NCI-H526 (cell line): ENCODE measurements at places on chromosomes 16 and 17.

DNA sequence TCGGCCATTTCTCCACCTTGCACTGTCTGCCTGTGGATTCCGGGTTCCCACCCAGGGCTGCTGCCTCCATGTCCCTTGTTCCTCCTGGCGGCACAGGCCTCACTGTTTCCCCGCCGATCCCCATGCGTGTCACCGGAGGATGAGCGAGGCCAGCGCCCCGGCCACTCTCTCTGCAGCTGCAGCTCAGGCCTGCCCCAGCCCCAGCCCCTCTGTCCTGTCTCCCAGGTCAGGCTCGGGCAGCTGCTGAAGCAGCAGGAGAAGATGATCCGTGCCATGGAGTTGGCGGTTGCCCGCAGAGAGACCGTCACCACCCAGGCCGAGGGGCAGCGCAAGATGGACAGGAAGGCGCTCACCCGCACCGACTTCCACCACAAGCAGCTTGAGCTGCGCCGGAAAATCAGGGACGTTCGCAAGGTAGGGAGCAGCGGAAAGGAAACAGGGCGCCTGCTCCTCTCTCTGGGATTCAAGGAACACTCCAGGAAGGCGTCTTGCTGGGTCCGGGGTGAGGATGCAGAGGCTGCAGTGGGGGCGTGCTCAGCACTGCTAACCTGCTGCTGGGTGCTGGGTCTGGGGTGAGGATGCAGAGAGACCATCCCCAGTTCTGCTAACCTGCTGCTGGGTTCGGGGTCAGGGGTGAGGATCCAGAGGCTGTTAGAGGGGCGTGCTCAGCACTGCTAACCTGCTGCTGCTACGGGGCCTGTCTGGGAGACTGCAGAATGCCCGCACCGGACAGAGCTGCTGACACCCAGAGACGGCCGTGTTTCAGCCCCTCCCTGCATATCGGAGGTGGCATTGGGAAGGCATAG, 6.1 kb upstream of the GAA start:
- DNase-seq, result no peak

DNA sequence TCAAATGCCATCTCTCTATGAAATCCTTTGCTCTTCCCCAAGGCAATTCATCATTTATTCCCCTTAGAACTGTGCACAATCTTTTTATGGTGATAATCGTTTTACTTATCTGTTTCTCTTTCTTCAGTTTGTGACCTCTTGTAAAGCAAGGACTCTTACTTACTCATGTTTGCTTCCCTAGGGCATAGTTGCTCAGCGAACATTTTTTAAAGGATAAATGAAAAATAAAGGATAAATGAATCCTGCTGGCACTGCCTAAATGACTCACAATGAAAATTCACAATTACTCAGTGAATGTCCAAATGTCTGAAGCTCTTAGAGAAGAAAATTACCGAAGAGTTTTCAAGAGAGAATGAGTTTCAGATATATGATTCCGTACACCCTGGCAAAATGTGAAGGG, 671.7 kb downstream of the CDH11 start:
- no peak for DNase-seq

GRCh38 chr17:39461926-39462569, 762 bp downstream of the CDK12 start:
- peak; percentile 35 for DNase-seq

DNA sequence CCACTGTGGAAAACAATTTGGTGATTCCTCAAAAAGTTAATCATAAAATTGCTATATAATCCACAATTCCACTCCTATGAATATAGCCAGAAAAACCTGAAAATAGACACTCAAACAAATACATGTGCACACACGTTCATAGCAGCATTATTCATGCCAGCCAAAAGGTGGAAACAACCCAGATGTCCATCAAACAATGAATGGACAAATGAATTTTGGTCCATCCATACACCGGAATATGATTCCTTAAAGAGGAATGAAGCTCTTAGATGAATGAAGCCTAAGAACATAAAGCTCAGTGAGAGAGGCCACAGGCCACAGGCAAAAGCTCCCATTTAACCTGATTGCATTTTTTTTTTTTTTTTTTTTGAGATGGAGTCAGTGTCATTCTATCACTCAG, 114.6 kb upstream of the TNRC6C start:
- no peak for DNase-seq

GRCh38 chr17:59723607-59724006, 16.2 kb downstream of the VMP1 start:
- no peak for DNase-seq

DNA sequence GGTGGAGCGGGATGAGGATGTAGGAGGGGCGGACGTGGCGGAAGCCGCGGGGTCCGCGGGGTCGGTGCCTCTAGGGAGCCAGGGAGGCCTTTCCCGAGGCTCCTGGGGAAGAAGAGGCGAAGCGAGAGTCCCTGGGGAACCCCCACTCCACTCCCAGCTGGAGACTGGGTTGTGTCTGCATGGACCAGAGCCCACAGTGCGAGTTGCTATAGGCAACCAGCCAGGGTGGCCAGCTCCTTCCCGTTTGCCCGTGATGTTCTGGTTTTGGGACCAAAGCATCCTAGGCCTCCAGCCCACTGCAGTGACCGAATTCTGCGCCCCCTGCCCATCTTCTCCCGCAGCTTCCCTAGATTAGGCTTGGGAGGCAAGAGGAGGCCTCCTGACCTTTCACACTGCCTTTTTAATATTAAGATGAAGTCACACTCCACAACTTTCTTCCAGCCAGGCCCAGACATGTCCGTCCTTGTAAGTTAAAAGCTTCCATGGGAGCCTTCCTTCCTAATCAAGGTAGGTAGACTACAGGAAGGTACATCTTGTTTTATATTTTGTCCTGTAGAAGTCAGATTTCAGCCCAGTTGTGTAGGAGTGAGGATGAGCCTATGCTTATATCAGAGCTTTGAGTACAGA, 469 bp downstream of the AMZ2 start:
- peak; percentile 55 for DNase-seq

- no peak for DNase-seq
Measured at GRCh38 chr17:64387545-64388171, 3.0 kb downstream of the PECAM1 start.
